ENCODE measurements at places on chromosomes 2 and 18.
A peak's percentile ranks its signal among the peaks of the same experiment; 100 is the strongest.

- no peak for DNase-seq
Observed at GRCh38 chr2:107936433-107937359, 49.6 kb upstream of the SLC5A7 start.

DNA sequence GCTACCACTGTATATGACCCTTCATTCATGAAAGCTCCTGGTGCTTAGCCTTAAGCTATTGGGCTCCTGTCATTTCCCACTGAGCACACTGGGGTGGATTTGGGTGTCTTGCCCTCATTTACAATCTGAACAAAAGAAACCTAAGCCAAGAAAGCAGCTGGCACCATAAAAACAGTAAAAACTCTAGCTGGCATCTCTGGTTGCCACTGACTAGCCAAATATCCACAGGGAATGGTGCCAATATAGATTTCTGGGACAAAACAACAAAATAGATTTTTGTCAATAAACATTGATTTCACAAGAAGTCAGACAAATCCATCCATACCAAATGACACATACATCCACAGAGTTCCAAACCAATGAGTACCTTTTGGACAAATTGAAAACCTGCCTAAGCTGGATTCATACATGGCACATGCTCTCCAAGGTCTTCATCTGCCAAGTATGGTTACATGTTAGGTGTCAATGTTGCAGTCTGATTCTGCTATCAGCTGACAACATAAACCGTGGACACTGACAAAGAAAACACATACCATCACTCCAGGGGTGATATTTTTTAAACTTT, 1081.5 kb upstream of the ZEB2 start:
- DNase-seq, result no peak

- no peak for DNase-seq
Observed at GRCh38 chr2:130756053-130756873, 923 bp downstream of the AMER3 start.

- DNase-seq, result no peak
Observed at GRCh38 chr2:188322569-188323551, 31.2 kb downstream of the GULP1 start.

DNA sequence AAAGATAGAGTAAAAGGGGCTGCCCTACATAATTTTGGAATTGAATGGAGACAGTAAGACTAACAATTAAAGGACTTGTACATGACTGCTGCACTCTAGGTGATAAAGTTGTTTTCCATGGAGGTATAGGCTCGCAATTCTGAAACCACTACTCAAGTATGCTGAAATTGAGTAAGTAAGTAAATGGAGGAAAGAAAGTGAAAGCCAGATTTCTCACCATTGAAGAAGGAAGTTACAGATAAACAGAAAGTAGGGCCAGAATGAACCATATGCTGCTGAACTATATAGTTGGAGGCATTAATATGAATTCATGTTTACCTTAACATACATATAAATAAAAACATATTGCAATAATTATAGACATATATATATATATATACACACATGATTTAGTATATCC, 225.7 kb upstream of the ST6GAL2 start:
- no peak for DNase-seq

GRCh38 chr2:191486584-191487320, 191.2 kb upstream of the NABP1 start:
- DNase-seq, result no peak

DNA sequence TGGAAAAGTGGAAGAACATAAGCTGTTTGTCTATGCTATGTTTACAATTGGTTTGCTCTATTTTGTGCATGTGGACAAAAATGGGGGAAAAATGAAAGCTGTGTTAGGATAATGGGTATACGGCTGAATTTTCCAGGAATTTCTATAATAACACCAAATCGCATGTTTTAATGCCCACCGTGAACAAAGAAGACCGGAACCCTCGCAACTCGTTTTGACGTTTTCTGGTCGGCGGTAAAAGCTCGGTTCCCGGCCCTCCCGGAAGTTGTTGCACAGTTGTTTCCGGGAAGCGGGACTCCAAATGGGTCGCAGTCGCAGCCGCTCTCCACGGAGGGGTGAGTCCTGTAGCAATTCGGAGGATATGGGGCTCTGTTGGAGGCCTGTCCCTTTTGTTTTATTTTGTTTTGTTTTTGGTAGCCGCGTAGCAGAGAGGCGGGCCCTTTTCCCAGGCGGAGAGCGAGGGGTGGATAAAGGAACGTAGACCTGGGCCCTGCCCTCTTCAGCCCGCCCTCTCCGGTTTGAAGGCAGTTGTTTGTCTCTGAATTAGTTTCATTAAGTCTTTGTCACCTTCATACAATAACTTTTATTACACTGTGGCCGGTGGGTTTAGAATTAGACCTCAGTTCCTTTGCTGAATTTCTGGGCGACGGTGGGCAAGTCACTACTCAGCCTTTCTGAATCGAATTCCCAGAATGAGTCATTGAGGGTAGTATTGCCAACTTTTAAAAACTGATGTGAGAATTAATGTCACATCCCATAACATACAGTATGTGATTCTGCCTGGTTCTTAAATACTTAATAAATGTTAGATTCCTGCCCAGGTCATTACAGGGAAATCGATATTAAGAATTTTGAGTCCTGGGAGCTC, at the start of gene SNRNP27:
TSS of gene SNRNP27 (plus strand) at position 273 of the 868 bp plus-strand sequence. CDS start at position 302, 29 bp downstream.
- DNase-seq, result peak; percentile 57

- no peak for DNase-seq
Observed at GRCh38 chr2:73827018-73827417, 1.7 kb upstream of the STAMBP start.

DNA sequence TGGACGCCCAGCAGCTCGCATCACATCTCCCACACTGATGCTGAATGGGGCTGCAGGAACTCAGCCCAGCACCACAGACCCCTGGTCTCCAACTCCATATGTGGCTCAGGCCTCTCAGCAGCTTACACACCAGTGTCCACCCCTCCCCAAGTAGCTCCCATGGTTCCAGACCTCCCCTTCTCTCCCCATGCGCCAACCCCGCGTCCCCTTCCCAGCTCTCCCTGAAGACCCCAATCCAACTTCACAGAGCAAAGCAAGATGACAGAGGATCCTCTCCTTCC, 188.9 kb downstream of the SH3BP4 start:
- DNase-seq, result no peak
